ENCODE measurements at places on chromosomes 5 and 9.

- no peak for DNase-seq
Measured at GRCh38 chr5:19771174-19771835, 216.7 kb downstream of the CDH18 start.

DNA sequence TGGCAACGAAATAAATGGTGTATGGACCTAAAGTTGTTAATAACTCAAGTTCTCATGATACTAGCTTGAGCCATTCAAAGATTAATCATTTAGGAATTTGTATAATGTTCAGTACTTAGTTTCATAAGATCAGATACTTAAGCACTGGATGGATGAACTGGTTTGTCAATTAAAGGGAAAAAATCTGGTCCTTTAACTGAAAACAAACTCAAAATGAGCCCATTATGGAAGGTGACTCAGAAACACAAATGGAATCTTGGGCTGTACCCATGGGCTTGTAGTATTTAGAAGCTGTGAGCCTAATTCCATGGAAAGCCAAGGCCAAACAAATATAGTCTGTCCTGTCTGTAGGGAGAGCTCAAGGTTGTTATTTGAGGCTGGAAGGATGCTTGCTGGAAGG lies 27.6 kb upstream of the ADRB2 start:
- DNase-seq, result no peak

- no peak for DNase-seq
Measured at GRCh38 chr5:127697894-127698600, 5.1 kb upstream of the CCDC192 start.

DNA sequence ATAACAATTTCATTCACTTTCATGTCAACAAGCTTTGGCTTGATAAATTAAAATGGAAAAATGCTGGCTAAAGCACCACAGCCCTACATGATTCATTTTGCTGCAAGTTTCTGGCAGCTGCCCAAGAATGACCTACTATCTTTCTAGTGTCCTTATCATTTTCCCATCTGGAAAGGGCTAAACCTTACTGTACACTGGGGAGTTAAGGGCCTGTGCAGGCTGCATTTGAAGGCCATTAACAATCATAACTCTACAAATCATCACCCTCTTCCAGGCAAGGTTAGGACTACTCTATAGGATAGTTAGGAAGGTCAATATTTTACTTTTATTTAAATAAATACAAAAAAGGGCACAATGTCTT lies 579.7 kb upstream of the ZNF608 start:
- no peak for DNase-seq

- DNase-seq, result no peak
Measured at GRCh38 chr5:154312576-154312975, 122.0 kb downstream of the GALNT10 start.

GRCh38 chr9:109463924-109464625 lies 34.0 kb downstream of the PTPN3 start:
- no peak for DNase-seq

DNA sequence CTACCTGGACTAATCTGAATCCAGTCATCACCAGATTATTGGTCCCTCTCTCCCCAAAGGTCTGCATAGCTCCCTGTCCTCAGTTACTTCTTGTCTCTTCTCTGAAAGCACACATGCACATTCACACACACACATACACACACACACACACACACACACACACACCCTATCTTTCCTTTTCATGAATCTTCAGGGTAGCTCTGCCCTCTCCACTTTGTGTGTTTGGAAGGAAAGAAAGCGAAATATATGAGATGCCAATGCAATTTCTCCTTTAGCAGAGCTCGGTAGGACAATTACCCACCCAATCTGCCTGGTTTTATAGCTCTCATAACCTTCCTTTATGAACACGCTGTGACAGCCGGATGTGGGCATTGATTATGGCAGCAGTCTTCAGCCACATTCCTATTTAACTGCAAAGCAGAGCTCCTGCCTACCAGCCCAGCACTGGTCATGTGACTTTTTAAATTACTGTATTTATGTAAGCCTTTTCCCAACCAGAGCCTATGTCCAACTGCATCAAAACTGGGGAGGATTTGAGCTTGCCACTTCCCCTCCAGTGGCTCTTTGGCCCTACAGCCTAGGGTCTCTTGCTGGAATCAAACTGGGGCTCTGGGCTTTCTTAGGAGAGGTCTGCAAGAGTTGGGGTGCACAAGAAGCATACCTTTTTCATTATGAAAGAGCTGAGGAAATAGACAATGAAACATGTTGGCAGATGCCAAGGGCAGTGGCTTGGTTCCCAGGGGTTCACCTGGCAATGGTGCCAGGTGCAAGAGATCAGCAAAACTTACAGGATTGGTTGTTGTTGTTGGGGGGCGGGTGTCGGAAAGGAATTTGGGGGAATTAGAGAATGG lies 20.8 kb upstream of the MATR3 start:
- DNase-seq, result no peak

GRCh38 chr5:174839196-174839595 lies 114.8 kb downstream of the MSX2 start:
- no peak for DNase-seq

DNA sequence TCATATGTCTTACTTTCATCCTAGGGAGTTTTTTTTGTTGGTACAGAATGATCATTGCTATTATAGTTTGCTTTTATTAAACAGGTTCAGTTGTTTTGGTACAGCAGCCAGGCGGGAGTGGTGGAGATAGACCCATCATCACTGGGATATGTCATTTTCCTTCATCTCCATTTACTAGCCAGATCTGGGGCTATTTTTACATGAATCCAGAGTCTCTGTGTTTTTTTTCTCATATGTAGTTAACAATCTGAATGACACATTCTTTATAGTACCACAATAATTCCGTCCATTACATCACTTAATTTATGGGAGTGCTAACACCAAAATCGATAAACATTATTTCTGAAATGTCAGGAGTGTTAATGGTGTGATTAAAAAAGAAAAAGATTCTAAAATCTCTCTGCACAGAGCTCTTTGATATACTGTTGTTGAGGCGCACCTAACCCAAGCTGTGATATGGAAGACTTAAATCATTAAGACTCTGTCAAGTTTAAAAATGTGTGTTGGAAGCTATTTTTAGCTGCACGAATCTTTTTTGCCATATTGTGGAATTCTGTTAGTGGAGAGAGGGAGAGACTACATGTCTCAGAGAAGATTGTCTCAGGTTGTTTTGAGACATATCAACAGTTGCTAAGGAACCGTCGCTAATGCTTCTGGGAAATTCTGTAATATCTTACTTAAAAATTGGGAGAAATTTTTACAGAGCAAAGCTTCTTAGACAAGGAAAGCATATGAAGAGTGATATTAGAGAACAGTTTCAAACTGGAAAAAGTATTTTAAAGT lies 59.6 kb downstream of the RPS23 start:
- no peak for DNase-seq

GRCh38 chr5:35651002-35651756 lies 33.5 kb downstream of the SPEF2 start:
- DNase-seq, result peak; percentile 35

GRCh38 chr9:124489222-124489621 lies 18.0 kb downstream of the NR5A1 start:
- DNase-seq, result no peak

DNA sequence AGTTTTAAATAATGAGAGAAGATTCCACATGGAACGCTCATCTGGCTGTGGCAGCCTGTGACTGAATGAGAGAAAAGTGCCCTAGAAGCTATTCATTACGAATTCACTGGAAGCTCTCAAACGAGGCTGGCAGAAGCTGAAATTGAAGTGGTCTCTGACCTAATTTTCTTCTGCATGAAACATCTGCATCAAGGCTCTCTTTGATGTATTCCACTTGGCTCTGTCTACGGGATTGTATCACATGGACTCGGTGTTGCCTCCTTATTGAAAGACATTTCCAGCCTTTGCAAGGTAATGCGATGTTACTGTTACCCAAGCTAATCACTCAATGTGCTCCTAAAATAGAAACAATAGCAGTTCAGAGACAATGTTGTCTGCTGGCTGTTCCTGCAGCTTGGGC lies 246.9 kb upstream of the ZNF462 start:
- DNase-seq, result no peak

DNA sequence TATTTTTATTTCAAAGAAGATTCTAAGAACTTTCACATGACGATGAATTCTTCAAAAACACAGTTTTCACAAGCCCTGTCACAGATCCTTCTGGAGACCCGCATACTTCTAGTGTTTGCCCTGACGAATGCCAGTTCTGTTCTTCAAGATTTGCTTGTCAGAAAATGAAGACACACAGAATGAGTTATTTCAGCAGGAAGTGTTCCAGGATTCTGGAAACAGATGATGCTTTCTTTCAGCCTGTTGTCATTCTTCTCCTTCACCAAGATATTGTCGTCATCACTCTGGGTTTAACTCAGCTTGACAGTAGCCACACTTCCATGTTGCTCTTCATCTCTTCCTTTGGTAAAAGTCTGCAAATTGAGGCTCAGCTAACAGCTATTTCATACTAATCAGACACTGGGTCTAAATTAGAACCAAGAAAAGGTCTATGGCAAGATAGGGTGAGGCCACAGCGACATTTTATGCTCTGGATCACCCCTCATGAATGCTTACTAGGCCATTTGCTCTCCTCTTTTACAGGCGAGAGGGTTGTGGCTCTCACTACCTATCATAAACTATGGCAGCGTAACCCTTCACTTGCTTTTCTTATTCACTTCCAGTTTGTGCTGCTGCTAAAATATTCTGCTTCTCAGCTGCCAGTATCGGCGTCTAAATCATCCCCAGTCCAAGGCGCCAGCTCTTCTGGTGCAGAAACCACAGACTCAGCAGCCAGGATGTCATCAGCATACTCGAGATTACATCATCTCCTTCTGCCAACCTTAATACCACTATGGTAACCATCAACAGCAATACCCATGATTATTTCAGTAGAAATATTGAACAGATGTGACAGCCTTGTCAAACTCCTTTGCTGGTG lies 159.6 kb upstream of the TBCA start:
- DNase-seq, result no peak

DNA sequence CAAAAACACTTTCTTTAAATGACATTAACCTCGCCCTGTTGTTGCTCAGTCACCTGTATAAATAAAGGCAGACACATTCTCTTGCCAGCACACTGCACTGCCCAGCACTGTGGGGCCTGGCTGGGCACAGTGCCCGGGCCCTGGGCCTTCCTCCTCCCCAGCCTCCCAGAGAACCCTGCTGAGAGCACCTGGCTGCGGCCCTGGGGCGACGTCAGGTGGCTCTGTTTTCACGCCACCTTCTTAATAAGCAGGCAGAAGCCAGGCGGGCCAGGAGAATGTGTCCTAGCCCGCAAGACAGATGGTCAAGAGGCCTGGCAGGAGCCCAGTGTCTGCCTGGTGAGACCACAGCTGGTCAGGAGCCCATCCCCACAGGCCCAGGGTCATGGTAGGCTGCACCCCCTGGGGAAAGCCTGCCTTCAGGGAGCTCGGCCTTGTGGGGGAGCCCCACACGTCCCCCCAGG lies 8.2 kb upstream of the AGPAT2 start:
- no peak for DNase-seq

DNA sequence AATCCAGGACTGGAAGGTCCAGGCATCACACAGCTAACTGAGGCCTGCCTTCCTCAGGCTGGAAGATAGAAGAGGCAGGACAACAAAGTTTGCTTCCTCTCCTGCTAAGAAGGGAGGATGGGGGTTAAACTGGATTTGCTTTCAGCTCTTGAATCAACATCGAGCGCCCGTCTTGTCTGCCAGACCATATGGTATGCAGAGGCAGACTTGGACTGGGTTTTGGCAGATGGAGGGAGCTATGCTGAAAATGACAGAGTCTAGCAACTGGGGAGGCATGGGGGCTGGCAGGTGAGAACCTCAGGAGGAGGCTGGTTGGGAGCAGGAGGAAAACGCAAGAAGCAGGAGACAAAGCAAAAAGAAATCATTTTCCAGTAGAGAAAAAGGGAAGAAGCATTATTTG lies 289.5 kb upstream of the IL12B start:
- DNase-seq, result no peak

DNA sequence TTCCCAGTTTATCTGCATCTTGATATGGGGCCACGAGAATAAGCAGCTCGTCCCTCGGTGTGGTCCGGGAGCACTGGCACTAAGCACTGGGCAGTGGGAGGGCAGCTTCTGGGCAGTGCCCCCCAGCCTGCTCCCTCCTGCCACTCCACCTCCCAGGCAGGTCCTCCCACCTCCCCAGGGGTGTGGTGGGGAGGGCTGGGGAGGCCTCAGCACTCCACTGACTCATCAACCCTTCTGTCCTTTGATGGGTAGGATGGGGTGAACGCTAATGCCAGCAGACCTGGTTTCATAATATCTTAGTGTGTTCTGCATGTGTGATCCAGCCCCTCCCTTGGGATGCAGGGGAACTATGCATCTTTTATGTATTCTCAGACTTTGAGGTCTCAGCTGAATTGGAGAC lies 62.2 kb upstream of the GNE start:
- no peak for DNase-seq

Data from activated T-helper 9 cell treated with anti-CD3 and anti-CD28 coated beads, Interleukin-2, amount 50 U/mL, for 16 hours (primary cell).